ENCODE measurements at places on chromosomes 12 and 14. TPM values are rescaled to one million over a fixed set of nuclear protein-coding genes. Genes with fewer than 3 reads are reported as not detected.
A peak's percentile ranks its signal among the peaks of the same experiment; 100 is the strongest.

DNA sequence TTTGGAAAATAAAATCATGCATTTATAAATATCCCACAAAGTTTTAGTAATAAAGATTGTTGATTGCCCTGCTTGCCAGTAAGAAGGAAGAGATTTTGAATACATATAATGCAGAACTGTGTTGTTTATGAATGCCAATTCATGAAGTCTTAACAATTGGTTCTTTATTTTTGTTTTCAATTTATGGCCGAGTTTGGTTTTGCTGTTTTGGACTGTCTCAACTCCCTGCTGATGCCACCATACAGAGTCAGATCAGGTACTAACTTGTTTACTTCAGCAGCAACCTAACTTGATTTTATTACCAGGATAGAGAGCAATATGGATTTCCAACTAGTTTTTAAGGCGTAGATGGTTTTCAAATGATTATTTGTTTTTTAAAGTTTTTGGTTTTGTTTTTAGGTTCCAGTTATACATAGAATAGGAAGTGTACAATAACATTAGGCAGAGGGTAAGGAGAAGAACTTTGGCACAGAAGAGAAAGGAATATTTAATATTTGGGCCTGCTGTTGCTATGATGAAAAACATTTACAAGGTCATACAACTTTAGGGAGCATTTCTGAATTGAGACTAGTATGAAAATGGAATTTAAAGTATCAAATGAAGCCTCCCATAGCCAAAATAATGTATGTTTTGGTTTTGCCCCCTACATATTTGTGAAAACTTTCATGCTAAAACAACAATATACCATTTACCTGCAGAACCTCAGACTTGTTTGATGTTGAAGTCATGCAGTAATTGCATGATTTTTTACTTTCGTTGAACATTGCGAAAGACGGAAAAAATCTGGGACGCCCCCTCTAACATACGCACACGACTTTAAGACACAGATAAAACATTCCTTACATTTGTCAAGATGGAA lies 904 bp upstream of the FAM177A1 start:
- DNase-seq, result peak; percentile 56

- no peak for DNase-seq
Observed at GRCh38 chr14:95314609-95315008, 5.1 kb downstream of the CLMN start.

GRCh38 chr14:51534610-51535011 lies 117.1 kb upstream of the FRMD6 start:
- peak; percentile 51 for DNase-seq

DNA sequence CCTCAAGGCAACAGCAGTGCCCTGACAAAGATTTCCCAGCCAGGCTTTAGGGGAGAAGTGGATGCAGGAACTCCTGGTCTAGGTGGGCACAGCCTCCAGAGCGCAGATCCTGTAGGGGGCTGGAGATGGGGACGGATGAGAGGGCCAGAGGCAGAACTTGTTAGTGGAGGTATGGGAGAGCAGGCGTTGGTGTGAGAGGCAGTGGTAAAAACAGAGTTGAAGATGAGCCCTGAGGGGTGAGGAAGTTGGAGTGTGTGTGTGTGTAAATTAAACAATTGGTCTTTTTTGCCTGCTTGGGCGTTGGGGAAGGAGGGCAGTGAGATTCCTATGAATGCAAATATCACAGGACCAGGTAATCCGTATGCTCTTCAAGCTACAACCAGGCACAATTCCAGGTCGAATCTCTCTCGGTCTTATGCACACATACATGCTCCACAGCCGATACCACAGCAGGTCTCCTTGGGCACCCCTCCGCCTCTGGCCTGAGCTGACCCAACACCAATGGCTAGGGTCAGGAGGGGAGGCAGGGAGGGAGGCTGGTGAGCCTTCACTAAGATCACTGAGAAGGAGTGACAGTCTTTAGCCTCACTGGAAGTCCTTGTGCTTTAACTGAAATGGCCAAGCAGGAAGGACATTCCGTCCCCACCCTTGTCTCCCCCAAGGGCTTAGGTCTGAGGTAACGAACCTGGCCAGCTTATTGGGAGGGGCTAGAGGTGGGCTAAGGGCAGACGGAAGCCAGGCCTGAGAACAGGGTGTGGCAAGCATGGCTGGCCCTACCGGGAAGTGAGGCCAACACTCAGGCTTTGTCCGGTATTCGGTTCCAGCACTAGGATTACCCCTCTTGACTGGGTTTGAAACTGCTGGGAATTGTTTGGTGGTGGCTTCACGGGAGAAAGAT lies 1.5 kb upstream of the KRT7 start:
- DNase-seq, result no peak

The PDZRN4 gene
- not detected for total RNA-seq

- DNase-seq, result no peak
Observed at GRCh38 chr12:4156317-4156716, 117.2 kb upstream of the CCND2 start.

- DNase-seq, result no peak
Observed at GRCh38 chr12:49296836-49297694, 2.1 kb downstream of the PRPH start.

DNA sequence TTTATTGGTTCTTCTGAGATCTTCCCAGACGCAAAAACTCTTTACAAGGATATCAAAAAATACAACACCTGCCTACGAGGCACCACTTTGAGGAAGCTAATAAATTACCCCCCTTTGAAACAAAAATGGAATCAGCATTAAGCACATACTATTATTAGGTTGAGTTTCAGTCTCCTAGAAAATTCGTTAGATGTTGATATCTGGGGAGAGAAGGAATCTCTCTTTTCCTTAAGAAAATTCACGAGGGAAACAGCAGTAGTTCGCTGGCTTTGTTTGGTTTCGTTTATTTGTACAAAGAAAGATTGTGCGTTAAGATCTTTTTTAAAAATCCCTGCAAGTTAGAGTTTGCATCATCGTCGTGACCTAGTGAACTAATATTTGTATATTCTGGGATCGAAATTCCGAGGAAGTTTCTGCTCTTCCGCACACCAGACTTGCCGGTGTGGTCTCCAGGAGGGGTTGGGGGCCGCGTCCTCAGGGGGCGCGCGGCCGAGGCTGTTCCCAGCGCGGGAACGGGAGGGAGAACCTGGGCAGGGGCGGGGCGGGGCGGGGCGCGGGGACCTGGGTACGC lies 12.1 kb downstream of the NKX2-1 start:
- DNase-seq, result no peak

The CCDC184 gene
- total RNA-seq, result 3.3 TPM

- DNase-seq, result no peak
Observed at GRCh38 chr14:105013150-105013785, 7.6 kb downstream of the CDCA4 start.

GRCh38 chr12:57110104-57111030 lies 795 bp downstream of the STAT6 start:
- DNase-seq, result no peak

The CCDC198 gene
- 7.0 TPM for total RNA-seq

- no peak for DNase-seq
Observed at GRCh38 chr12:52689936-52690335, 9.7 kb upstream of the KRT1 start.

The ALDH2 gene
- 79.2 TPM for total RNA-seq

GRCh38 chr12:71335151-71335962 lies 104.2 kb upstream of the LGR5 start:
- no peak for DNase-seq

GRCh38 chr12:89933911-89934310 lies 225.3 kb upstream of the ATP2B1 start:
- DNase-seq, result peak; percentile 72

DNA sequence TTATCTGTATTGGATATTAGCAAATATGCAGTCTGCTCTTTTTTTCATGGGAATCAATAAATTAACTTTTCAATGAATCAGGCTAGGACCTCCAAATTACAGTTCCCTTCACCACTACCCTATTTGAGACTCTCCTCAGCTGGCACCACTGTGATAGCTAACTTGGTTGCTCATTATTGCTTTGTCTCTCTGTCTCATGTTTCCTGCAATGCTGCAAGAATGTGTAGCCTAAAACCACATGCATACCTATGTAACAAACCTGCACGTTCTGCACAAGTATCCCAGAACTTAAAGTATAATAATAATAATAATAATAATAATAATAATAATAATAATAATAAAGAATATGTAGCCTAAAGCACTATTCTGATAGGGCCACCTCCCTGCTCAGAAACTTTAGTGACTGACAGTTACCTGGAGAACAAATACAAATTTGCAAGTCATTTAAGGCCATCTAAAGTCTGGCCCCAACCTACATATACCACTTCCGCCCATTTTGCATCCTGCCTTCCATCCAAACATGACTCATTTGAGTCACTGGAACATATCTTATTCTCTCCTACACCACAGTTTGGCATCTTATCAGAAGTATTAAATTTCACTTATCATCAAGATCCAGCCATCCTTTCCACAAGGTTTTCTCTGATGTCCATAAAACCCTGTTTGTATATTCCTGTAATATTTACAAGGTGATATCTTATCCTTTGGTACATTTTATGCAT lies 215.1 kb downstream of the LRRK2 start:
- no peak for DNase-seq

- no peak for DNase-seq
Observed at GRCh38 chr12:546920-547845, 87.4 kb downstream of the B4GALNT3 start.

DNA sequence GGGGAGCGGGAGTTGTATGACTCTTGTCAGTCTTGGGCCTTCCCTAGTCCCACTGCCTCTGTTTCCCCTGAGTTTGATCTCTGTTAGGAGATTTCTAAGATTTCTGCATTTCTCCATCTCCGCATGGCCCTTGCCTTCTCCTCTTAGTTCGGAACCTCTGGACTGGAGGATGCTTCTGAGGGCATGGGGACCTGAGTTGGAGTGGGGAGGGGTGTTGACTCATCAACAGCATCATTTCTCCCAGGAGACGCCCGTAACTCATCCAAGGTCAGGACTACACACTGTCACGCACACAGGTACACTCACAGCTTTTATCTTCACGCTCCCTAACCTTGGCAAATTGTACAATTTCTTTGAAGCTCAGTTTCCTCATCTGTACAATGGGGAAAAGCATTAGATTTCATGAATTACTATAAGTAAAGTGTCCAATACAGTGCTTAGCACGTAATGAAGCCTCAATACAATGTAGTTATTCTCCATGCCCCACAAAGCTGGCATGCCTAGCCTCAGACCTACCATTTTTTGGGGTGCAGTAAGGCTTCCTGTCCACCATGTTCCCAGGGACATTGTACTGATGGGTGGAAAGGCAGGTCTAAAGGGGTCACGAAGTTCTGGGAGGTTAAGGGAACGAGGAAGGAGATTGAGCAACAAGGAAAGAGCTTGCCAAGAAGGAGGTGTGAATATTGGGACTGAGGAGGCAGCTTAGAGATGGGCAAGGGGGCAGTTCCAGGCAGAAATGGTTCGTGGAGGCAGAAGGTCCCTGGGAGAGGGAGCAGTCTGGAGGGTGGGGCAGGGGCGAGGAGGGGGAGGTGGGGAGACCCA lies 600 bp upstream of the LAG3 start:
- no peak for DNase-seq

- no peak for DNase-seq
Observed at GRCh38 chr12:30732954-30733637, 21.7 kb downstream of the CAPRIN2 start.

The SLC7A7 gene
- total RNA-seq, result 13.3 TPM

DNA sequence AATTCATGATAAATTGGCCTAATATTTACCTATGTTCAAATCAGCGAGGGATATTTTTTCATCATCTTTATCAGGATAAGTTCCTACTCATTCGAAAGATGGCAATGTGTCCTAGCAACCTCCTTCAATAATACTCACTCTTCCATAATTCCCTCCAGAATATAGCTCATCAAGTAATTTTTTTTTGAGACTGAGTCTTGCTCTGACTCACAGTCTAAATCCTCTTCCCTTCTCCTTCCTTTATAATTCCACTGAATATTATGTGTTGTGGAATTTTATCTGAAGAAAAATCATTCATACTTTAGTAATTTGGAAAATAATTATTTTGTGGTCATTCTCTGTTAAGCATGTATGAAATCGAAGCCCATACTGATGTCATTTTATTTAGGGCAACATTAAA lies 663.8 kb downstream of the FLRT2 start:
- no peak for DNase-seq

- no peak for DNase-seq
Observed at GRCh38 chr12:106179086-106179485, 40.3 kb upstream of the NUAK1 start.

DNA sequence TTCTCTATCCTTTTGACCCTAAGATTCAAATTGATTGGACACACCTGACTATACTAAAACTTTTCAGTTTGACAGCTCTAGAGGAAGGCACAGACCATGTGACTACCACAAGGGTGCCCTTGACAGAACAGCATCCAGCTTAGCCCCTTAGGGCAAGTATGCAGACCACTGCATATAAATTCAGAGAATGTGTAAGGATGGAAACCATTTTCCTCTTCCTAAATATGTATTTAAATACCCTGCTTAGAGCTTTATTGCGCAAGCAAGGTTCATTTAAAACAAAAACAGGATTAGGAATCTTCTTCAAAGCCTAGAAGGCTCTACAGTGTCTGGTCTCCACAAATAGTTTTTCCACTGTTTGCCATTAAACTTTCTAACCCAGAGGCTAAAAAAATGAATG lies 202.8 kb downstream of the MED13L start:
- DNase-seq, result no peak

The ZDHHC22 gene
- 0.50 TPM for total RNA-seq

- DNase-seq, result no peak
Observed at GRCh38 chr14:102222009-102222575, 82.4 kb downstream of the WDR20 start.

- DNase-seq, result peak; percentile 5
Observed at GRCh38 chr12:115543269-115543668, 734.2 kb downstream of the MED13L start.

The CLEC7A gene
- 1.4 TPM for total RNA-seq

DNA sequence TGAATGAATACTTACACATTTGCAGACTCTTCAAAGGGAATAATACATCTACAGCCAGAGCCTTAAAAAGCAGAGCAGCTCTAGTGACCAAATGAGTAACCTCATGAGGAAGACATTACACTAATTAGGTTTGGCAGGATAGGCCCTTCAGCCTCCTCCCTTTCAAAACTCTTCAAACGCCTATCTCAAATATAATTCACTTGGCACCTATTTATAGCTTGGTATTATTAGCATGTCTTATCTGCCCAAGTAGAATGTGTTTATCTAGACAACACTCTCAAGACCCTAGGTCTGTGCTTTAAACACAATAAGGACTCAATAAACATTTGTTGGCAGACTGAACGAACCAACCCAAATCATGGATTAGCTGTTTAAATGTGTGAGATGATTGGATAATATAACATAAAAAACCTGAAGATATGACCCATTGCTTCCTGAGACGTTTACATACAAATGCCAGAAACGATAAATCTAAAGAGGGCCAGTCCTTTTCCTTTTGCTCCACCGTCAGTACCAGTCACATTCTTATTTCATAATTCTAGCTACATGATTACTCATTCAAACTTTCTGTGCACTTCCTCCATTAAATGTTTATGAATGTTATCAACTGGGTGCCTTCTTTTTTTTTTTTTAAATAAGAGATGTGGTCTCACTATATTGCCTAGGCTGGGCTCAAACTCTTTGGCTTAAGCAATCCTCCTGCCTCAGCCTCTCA lies 123.3 kb downstream of the CEP83 start:
- DNase-seq, result no peak

GRCh38 chr14:102419716-102420115 lies 57.0 kb downstream of the TECPR2 start:
- no peak for DNase-seq
